ENCODE measurements at places on chromosomes 12 and 14. TPM values are rescaled to one million over a fixed set of nuclear protein-coding genes. Genes with fewer than 3 reads are reported as not detected.

The P2RX7 gene
- total RNA-seq, result not detected

The ZC2HC1C gene
- total RNA-seq, result not detected

The CAPRIN2 gene
- total RNA-seq, result 22.7 TPM

The MDGA2 gene
- not detected for total RNA-seq

The NEUROD4 gene
- total RNA-seq, result not detected

The TAS2R10 gene
- total RNA-seq, result not detected

The SERPINA12 gene
- total RNA-seq, result not detected

The DGKA gene
- total RNA-seq, result 22.4 TPM

The KCNJ8 gene
- 0.16 TPM for total RNA-seq

The TDRD9 gene
- total RNA-seq, result 1.8 TPM

The KRT6C gene
- total RNA-seq, result not detected

The ENDOU gene
- total RNA-seq, result 0.18 TPM

The CMTM5 gene
- total RNA-seq, result not detected

The DACT1 gene
- total RNA-seq, result 4.5 TPM

The DIO2 gene
- total RNA-seq, result 4.0 TPM

The TMEM30B gene
- 0.18 TPM for total RNA-seq

The RDH5 gene
- total RNA-seq, result 7.2 TPM
